ENCODE measurements at places on chromosomes 6 and 20. TPM values are rescaled to one million over a fixed set of nuclear protein-coding genes. Genes with fewer than 3 reads are reported as not detected.

- H3K4me3 ChIP-seq: no peak overlapping the region
- no peaks in the 10 kb centered on the region for H3K36me3 ChIP-seq
- no peaks in the 10 kb centered on the region for H3K4me1 ChIP-seq
- no peak overlapping the region for H3K27ac ChIP-seq
Measured at GRCh38 chr20:57611586-57612311, 8.5 kb downstream of the ZBP1 start.

- H3K36me3 ChIP-seq: no peaks in the 10 kb centered on the region
- no peak overlapping the region for H3K27ac ChIP-seq
- no peaks in the 10 kb centered on the region for H3K27me3 ChIP-seq
- H3K4me1 ChIP-seq: peaks cover 3% of the 10 kb centered on the region
- no peak for DNase-seq
Measured at GRCh38 chr20:1524004-1524403, 32.8 kb upstream of the SIRPB2 start.

DNA sequence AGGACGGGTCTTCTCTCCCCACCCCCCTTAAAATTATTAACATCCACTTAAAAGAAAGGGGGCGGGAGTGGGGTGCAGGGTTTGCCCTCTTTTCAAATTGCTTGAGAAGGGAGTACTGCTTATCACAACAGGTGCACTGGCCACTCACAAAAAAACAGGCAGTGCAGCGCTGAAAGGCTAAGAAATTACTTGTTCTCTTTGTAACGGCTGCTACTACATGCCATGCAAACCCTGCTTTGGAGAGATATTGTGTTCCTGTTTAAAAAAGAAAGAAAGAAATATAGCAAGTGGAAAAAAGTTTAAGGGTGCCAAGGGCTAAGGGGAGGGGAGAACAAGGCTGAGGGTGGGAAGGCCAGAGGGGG lies 312.7 kb upstream of the JARID2 start:
- H3K4me1 ChIP-seq: peaks cover 10% of the 10 kb centered on the region
- H3K27me3 ChIP-seq: no peaks in the 10 kb centered on the region
- DNase-seq: no peak
- no peak overlapping the region for H3K4me3 ChIP-seq
- no peak overlapping the region for H3K27ac ChIP-seq

DNA sequence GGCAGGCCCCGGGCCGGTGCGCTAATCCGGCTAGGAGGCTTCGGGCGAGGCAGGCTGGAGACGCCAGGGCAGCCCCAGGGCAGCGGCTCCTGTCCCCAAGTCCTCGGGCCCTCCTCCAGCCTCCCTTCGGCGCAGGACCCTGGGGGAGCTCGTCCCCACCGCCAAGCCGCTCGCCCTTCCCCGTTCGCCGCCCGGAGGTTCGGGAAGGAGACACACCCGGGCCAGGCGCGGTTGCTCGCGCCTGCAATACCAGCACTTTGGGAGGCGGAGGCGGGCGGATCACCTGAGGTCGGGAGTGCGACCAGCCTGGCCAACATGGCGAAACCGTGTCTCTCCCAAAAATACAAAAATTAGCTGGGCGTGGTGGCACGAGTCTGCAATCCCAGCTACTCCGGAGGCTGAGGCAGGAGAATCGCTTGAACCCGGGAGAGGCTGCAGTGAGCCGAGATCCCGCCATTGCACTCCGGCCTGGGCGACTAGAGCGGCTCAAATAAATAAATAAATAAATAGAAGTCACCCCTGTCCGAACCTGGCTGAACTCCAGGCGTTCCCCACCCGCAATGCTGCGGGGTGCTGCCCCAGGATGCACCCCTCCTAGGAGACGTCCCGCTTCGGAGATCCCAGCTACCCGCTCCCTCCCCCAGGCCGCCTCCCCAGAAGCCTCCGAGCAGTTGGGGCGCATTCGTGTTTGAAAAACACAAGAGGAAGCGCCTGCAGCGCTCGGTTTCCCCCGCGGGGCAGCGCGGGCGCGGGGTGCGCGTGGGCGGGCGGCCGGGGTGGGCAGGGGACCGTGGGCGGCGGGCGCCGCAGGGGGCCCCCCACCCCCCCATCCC lies 27.5 kb downstream of the SERPINB9 start:
- peak overlapping the region; percentile 59 for H3K4me3 ChIP-seq
- H3K27me3 ChIP-seq: peaks cover 3% of the 10 kb centered on the region
- H3K36me3 ChIP-seq: no peaks in the 10 kb centered on the region
- H3K27ac ChIP-seq: peak overlapping the region; percentile 20
- H3K4me1 ChIP-seq: peaks cover 16% of the 10 kb centered on the region

The OR2J3 gene
- polyA plus RNA-seq: not detected

- H3K27me3 ChIP-seq: no peaks in the 10 kb centered on the region
- H3K4me1 ChIP-seq: no peaks in the 10 kb centered on the region
- H3K27ac ChIP-seq: no peak overlapping the region
- DNase-seq: no peak
Measured at GRCh38 chr6:782141-782540, 89.2 kb upstream of the EXOC2 start.

The HSPA12B gene
- not detected for polyA plus RNA-seq

GRCh38 chr6:159997498-159998101 lies 28.7 kb downstream of the IGF2R start:
- H3K4me1 ChIP-seq: peaks cover 15% of the 10 kb centered on the region
- no peak overlapping the region for H3K27ac ChIP-seq
- no peaks in the 10 kb centered on the region for H3K27me3 ChIP-seq
- H3K4me3 ChIP-seq: no peak overlapping the region
- no peak for DNase-seq

GRCh38 chr20:57826666-57827287 lies 117.0 kb upstream of the PMEPA1 start:
- H3K4me3 ChIP-seq: no peak overlapping the region

The BCKDHB gene
- 13.9 TPM for polyA plus RNA-seq

DNA sequence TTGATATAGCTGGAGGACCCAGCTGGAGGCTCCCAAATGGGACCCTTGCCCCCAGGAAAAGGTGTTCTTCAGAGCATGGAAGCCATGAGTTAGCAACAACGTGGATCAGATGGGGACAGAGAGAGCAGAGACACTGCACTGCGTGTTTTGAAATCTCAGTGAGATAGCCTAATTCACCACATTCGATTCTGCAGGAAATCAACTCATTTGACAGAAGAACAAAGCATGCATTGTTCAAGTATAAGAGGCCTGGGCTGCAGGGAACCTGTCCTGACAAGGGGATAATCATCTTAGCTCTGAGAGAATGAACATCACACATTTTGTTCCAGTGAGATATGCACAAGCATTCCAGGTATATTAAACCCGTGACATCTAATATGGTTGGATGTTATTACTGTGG lies 450.2 kb downstream of the CDH26 start:
- no peak overlapping the region for H3K4me3 ChIP-seq
- H3K36me3 ChIP-seq: no peaks in the 10 kb centered on the region
- H3K27me3 ChIP-seq: no peaks in the 10 kb centered on the region
- DNase-seq: no peak
- no peak overlapping the region for H3K27ac ChIP-seq

GRCh38 chr6:105278813-105279212 lies 99.0 kb upstream of the POPDC3 start:
- no peak for DNase-seq
- no peaks in the 10 kb centered on the region for H3K4me1 ChIP-seq
- H3K27me3 ChIP-seq: no peaks in the 10 kb centered on the region
- peaks cover 13% of the 10 kb centered on the region for H3K36me3 ChIP-seq
- H3K27ac ChIP-seq: no peak overlapping the region

GRCh38 chr6:37916675-37917074 lies 97.1 kb downstream of the ZFAND3 start:
- peaks cover 31% of the 10 kb centered on the region for H3K4me1 ChIP-seq
- no peaks in the 10 kb centered on the region for H3K36me3 ChIP-seq
- no peak overlapping the region for H3K4me3 ChIP-seq
- DNase-seq: no peak
- no peak overlapping the region for H3K27ac ChIP-seq

The INSM1 gene
- polyA plus RNA-seq: not detected

- H3K4me3 ChIP-seq: no peak overlapping the region
- no peak for DNase-seq
- no peak overlapping the region for H3K27ac ChIP-seq
- no peaks in the 10 kb centered on the region for H3K36me3 ChIP-seq
- H3K4me1 ChIP-seq: no peaks in the 10 kb centered on the region
- H3K27me3 ChIP-seq: no peaks in the 10 kb centered on the region
Measured at GRCh38 chr6:139820210-139820609, 445.8 kb upstream of the CITED2 start.

- no peak overlapping the region for H3K4me3 ChIP-seq
- H3K27me3 ChIP-seq: no peaks in the 10 kb centered on the region
- H3K36me3 ChIP-seq: no peaks in the 10 kb centered on the region
- H3K27ac ChIP-seq: no peak overlapping the region
- DNase-seq: no peak
Measured at GRCh38 chr6:152625213-152625612, 11.9 kb downstream of the SYNE1 start.

The ERVFRD-1 gene
- polyA plus RNA-seq: not detected

DNA sequence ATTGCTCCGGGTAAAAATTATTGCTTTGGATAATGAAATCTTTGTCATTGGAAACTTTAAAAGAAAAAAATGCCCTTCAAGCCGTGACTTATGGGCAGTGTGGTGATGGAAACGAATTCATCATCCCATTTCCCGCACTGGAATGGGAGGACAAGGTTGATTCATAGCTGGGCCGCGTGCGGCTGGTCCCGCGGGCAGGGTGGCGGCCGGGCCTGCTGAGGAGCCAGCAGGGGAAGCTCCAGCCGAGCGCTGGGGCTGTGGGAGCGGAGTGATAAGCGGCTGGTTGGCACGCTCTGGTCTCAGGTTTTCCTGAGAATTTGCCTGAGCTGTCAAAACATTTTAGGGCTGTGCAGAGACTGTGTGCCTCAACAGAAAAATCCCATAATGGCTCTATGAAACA lies 351.7 kb downstream of the CDC5L start:
- DNase-seq: no peak
- no peaks in the 10 kb centered on the region for H3K27me3 ChIP-seq
- no peaks in the 10 kb centered on the region for H3K4me1 ChIP-seq
- no peak overlapping the region for H3K4me3 ChIP-seq
- H3K27ac ChIP-seq: no peak overlapping the region

The BTNL2 gene
- not detected for polyA plus RNA-seq

GRCh38 chr6:114997813-114998292 lies 655.0 kb upstream of the HS3ST5 start:
- no peaks in the 10 kb centered on the region for H3K36me3 ChIP-seq
- H3K4me1 ChIP-seq: no peaks in the 10 kb centered on the region
- H3K4me3 ChIP-seq: no peak overlapping the region
- no peak for DNase-seq
- H3K27ac ChIP-seq: no peak overlapping the region
- H3K27me3 ChIP-seq: no peaks in the 10 kb centered on the region

The CPNE5 gene
- 0.09 TPM for polyA plus RNA-seq

GRCh38 chr6:133764008-133764753 lies 124.7 kb upstream of the TCF21 start:
- H3K36me3 ChIP-seq: no peaks in the 10 kb centered on the region
- H3K27ac ChIP-seq: no peak overlapping the region
- H3K4me3 ChIP-seq: no peak overlapping the region
- DNase-seq: no peak

- peak overlapping the region; percentile 43 for H3K27ac ChIP-seq
- DNase-seq: no peak
- no peaks in the 10 kb centered on the region for H3K36me3 ChIP-seq
- H3K4me1 ChIP-seq: peaks cover 31% of the 10 kb centered on the region
Measured at GRCh38 chr20:3812975-3813847, 7.1 kb upstream of the AP5S1 start.

DNA sequence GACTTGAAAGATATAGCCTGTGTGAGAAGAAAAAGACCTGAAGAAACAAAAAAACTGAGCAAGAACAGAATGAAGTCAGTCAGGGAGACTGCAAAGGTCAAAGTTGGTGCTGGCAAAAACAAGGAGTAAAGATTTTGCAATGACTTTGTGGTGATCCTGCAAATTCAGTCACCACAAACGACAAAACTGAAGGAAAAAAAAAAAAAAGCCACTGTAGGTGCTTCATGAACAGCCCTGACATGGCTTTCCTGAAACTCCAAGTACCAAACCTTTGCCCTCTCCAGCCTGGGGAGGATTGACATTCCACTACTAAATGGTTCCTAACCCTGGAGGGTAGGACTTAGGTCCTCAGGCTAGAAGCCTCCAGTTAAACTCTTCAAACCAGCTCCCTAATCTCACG lies 114.7 kb upstream of the BEND3 start:
- no peaks in the 10 kb centered on the region for H3K36me3 ChIP-seq
- H3K27me3 ChIP-seq: no peaks in the 10 kb centered on the region

GRCh38 chr6:157186785-157187181 lies 136.5 kb downstream of the TMEM242 start:
- H3K27ac ChIP-seq: no peak overlapping the region
- peaks cover 11% of the 10 kb centered on the region for H3K36me3 ChIP-seq
- H3K4me1 ChIP-seq: peaks cover 11% of the 10 kb centered on the region
- DNase-seq: no peak

DNA sequence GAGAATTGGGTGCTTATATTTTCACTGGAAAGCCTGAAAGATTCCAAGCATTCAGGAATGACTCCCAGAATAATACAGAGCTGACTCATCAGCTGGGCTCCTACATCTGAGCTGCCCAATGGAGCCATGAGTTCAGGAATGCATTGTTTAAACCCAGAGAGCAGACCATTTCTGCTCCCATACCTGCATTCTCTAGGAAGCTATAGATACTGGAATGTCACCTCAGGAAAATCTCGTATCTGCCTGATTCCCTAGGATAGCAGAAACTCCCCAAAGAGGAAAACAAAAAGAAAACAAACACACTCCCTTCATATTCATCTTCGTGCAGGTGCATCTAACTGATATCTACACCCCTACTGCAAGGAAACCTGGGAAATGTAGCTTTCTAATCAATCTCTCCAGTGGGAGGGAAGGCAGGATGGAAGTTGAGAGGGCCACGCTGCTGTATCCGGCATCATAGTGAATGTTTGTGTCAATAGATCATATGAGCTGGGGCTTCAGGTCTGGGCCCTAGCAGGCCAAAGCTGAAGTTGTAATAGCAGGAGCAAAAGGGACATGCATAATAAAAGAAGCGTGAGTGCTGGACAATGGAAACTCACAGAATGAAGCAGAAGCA lies 8.2 kb upstream of the SLC2A12 start:
- H3K4me1 ChIP-seq: peaks cover 37% of the 10 kb centered on the region
- no peak overlapping the region for H3K4me3 ChIP-seq
- no peaks in the 10 kb centered on the region for H3K27me3 ChIP-seq
- DNase-seq: no peak

The FKBP1A gene
- polyA plus RNA-seq: 1,168 TPM

- H3K36me3 ChIP-seq: no peaks in the 10 kb centered on the region
- peaks cover 16% of the 10 kb centered on the region for H3K27me3 ChIP-seq
- DNase-seq: no peak
- H3K27ac ChIP-seq: no peak overlapping the region
- H3K4me3 ChIP-seq: no peak overlapping the region
Measured at GRCh38 chr6:40526036-40526435, 61.1 kb downstream of the LRFN2 start.

All from keratinocyte (primary cell).